ENCODE measurements at places on chromosomes 5 and 9. TPM values are rescaled to one million over a fixed set of nuclear protein-coding genes. Genes with fewer than 3 reads are reported as not detected.
A peak's percentile ranks its signal among the peaks of the same experiment; 100 is the strongest.

- no peak for DNase-seq
Measured at GRCh38 chr5:109567374-109568044, 122.2 kb upstream of the MAN2A1 start.

RIMOC1 gene
- total RNA-seq = 20.9 TPM

WNT8A gene
- not detected for total RNA-seq

- DNase-seq = no peak
Measured at GRCh38 chr5:152638996-152639552, 234.0 kb upstream of the NMUR2 start.

MRPS2 gene
- total RNA-seq = 51.5 TPM

DNA sequence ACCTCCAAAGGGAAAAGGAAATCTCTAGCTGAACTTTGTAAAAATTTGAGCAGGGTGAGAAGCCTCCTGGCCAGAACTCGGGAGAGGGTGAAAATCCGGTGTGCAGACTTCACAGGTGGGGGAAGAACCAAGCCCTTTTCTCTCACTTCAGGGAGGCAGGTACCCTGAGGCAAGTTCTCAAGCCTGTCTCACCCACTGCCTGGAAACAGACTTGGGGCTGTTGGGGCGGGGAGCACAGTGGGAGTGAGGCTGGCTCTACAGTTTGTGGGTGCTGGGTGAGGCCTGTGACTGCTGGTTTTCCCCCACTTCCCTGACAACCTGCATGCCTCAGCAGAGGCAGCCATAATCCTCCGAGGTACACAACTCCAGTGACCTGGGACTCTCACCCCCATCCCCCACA, 187.1 kb downstream of the KIF4B start:
- DNase-seq = no peak

DNA sequence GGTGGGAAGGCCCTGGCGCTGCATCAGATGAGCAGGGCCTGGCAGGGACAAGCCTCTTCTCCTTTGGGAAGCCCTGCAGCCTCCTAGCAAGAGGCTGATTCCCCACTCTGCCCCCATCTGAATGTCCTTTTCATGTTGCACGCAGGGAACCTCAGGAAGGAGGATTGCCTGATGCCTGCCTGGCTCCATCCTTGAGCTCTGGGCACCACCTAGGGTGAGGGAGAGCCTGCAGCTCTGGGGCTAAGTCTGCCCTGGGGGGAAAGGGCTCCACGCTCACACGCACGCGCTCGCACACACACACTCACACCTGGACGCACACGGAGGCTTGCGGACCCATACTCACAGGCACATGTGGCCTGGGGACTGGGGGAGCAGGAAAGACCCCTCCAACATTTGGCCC, 86.6 kb downstream of the LMX1B start:
- no peak for DNase-seq

SPATA9 gene
- total RNA-seq = not detected

DNA sequence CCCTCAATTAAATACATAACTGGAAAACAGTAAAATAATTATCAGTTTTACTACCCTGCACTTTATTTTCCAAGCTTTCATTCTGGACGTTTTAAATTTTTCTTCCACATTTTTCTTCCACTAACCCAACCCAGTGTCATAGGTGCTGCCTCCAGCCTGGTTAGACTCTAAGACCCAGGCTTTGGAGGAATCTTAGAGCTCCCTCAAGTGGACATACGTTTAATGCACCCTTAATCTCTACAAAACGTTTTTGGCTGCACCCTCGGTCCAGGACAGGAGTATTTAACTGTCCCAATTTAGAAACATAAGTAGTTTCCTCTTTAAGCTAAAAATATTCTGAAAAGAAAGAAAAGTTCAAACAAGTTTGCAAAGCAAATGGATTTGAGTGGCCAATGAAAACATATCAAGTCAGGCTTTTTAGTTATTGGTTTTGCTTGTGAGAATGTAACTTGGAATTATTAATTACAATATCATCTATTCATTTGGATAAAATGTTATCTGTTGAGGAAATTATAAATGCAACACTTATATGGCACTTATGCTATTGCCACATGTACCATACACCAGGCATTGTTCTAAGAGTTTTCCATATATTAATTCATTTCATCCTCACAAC, 38.9 kb downstream of the CDH6 start:
- DNase-seq = no peak

PCDHGA5 gene
- total RNA-seq = 1.5 TPM

FSTL4 gene
- total RNA-seq = 5.9 TPM

GRCh38 chr9:14373706-14374105, 59.8 kb upstream of the NFIB start:
- DNase-seq = no peak

DNA sequence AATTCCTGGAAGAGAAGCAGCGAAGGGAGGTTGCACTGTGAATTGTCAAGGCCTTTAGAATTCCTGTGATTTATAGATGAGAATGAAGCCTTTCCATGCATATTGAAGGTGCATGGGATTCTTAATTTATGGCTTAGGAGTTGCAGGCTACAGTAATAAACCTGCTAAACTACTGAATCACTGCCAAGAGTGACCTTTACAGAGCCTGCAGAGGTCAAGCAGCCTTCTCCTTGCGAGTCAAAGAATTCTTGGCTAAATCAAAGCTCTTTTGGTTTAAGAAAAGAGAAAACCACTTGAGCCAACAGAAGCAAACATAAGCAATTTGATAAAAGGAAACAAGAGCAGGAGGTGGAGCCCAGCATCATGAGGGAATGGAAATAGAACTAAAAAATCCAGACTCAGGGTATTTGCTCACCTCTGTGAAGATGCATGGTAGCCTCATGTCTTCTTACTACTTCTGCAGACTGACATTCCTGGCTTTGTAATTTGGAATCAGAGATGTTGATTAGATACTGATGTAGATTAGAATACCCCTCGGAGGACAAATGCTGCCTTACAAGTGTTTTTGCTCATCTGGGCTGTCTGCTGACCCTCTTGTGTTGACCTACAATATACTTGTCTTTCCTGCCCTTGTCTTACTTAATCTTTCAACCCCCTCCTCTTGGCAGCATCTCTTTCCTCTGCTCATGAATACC, 90.3 kb upstream of the IFNK start:
- no peak for DNase-seq

GRCh38 chr9:129321286-129322021, 143.4 kb upstream of the IER5L start:
- DNase-seq = peak; percentile 82

DNA sequence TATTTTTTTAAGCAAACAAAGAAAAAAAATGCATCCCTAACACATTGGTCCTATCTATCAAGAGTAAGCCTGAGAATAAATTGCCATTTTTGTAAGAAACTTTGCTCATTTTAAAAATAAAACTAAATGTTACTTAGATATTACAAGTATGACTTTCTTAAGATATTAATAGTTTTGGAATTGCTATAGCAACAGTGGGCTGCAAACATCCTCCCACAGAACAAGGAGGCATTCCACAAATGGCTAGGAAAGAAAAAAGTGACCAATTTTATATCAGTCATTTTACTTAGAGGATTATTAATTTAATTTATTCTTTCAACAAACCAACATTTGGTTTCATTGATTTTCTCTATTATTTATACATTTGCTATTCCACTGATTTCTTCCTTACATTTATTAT, 63.7 kb downstream of the LURAP1L start:
- no peak for DNase-seq

FCN2 gene
- total RNA-seq = not detected

GRCh38 chr9:125409217-125409636, 147.6 kb downstream of the GAPVD1 start:
- no peak for DNase-seq

GRCh38 chr5:124641154-124641792, 105.2 kb downstream of the ZNF608 start:
- no peak for DNase-seq

MYMK gene
- not detected for total RNA-seq

- no peak for DNase-seq
Measured at GRCh38 chr5:164921722-164922121, 1416.3 kb downstream of the MAT2B start.

GRCh38 chr9:95506678-95507463, 9.9 kb downstream of the PTCH1 start:
- no peak for DNase-seq

DNA sequence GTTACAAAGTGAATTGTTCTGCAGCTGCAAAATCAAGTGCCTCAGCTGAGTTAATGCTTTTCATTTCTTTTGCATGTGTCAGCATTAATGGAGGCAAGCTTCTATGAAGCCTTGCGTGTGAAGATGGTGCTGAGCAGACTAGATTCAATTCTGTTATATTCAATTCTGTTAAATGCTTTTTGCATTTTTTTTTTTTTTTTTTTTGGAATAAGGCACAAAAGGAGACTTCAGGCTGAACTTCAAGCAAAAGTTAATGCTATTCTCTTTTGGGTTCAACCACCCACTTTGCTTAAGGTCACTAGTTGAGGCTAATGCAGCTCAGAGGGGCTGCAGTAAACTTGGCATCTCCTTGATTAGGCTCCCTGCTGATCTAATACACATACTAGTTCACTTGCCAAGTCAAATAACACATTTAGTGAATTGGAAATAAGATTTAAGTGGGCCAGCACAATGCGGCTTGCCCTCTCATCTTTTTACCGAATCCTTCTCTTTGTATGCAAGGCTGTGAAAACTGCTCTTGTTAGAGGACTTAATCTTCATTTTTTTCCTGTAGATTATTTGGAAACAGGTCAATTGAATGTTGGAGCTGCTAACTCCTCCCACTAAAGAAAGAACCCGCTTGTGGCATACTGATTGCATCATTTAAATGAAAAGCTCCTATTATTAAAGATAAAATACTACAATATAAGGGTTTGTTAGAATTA, 1020.2 kb downstream of the NR2F1-AS1 start:
- DNase-seq = no peak

DNA sequence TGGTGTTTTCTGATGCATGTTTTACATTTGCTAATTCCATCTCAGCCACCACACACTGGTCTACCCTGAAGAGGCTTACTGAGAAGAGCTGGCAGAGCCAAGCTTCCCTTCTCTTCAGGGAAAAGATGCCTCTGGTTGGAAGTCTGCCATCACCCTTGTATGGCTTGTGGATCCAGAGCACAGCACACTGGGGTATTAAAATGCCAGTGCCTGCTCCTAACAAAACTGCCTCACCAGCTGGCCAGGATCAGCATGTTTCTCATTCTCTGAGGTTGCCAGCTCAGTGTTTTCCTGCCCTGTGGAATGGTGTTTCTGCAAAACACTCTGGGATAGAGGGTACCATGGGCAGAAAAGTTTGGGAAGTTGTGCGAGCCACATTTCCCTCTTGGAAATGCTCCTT, 31.6 kb upstream of the ZNF618 start:
- DNase-seq = no peak

SCGB3A2 gene
- total RNA-seq = not detected

DNA sequence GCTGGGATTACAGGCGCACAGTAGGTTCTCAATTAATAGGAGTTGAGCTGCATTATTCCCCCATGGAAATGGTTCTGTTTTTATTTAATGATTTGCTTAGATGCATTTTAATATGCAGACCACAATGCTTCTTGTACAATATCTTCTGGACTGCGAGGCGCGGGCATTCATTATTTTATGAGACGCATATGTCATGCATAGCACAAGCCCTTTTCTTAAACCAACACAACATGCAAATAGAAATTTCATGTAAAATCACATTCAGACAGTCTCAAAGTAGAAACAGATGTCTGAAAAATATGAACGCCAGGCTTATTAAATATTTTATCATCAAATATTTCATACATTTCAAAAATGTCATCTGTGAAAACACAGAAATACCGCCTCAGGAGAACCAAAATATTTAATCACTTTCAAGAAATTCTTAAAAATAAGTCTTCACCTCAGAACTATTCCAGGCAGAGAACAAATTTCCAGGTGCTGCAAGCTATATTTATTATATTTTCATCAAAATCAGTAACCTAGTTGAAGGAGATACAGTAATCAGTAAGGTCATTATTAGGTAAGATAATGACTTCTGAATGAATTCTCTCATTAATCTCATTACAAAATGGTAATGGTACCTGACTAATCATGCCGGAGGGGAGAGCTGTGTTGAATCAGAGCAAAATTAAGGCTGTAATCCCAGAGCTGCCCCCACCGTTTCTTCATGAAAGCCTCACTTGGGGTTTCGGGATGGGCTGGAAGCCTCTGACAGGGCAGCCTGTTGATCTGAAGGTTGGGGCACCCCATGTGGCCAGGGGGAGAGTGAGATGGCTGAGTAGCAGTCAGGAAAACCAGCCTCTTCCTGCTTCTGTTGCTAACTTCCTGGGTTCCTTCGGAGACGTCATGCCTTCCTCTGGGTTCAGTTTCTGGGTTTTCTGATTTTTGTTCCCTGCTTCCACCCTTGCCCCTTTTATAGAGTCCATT, 133.9 kb upstream of the ZNF618 start:
- no peak for DNase-seq

BSPRY gene
- 24.7 TPM for total RNA-seq

GRCh38 chr5:56480705-56481427, 247.7 kb upstream of the ANKRD55 start:
- peak; percentile 81 for DNase-seq

DNA sequence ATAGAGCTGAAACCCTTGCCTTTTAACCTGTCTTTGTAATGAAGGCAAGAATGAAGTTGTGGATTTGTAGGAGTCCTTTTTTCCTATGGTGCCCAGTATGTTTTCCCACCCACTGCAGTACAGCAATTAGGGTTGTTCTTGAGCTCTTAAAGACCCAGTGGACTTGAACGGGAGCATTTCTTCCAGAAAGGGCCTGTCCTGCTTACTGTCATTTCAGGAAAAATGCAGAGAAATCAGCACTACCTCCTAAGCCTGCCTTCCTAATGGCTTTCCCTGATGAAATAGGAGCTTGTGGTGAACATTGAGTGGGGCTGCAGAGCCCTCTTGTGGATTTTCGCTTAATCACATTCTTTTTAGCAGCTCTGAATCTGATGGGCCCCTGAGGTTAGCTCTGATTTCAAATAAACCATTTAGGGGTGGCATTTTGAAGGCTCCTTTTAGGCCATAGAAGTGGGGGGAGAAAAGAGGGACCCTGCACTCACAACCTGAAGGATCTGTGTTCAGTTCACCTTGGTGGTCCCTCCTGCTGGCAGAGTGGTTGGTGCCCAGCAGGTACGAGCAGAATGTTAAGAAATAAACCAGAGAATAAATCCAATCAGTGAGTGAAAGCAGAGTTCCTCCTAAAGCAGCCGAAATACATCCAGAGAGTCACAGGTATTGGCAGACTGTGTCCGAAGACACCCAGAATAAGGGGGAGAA, 188.0 kb upstream of the KLF9 start:
- no peak for DNase-seq

Measured in suprapubic skin (tissue), 4 donors.